Stimulated activated CD4-positive, alpha-beta T cell treated with anti-CD3 and anti-CD28 coated beads, Interleukin-12 subunit alpha, Interleukin-12 subunit beta, amount 100 ng/mL, for 4 hours (primary cell): ENCODE measurements at places on chromosomes 1 and 21.

DNA sequence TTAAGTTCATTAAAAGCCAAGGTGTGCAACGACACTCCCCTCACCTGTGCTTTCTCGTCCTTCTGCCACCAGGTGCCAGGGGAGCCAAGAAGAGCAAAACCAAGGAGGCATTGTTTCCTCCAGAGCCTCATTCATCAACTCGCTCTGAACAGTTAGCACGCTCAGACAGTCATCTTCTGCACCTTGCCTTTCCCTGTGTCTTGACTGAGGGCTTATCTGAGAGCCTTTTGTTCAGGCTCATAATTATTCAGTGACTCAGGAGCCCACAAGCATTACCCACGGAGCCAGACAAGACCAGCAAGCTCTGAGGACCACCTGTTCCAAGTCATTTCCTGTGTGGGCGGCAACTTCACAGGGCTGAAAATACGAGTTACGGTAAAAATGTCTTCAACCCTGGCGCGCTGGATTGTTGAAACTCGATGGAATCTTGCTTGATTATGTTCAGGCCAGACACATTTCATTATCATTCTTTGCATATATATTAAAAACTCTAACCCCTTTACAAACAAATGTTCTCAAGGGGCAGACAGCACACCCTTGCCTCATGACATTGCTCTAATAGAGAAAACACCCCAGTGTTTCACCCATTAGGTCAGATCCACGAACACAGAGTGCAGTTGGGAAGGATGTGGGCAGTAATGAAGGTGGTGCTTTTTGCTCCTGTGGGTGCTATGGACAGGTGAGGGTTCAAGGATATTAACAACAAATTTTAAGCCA is 89.7 kb upstream of the RUNX1 start:
- peak; percentile 58 for DNase-seq

GRCh38 chr1:21240706-21241105 is 49.6 kb downstream of the ECE1 start:
- DNase-seq = no peak

GRCh38 chr1:36349839-36350238 is 26.4 kb upstream of the EVA1B start:
- no peak for DNase-seq

DNA sequence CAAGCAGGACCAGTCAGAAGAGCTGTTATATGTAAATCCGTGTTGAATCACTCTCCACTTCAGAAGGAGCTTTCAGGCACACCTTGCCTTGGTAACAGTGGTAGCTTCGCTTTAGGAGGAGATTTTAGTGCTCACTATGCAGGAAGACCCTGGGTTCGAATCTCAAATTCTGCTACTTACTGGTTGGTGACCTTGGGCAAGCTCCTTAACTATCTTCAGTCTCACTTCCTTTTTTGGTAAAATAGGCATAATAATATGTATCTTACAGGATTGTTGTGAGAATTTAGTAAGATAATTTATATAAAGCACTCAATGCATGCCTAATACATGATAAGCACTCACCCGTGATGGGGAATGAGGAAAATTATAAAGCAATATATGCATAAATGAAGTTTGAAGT is 46.7 kb upstream of the GPR52 start:
- DNase-seq = no peak

DNA sequence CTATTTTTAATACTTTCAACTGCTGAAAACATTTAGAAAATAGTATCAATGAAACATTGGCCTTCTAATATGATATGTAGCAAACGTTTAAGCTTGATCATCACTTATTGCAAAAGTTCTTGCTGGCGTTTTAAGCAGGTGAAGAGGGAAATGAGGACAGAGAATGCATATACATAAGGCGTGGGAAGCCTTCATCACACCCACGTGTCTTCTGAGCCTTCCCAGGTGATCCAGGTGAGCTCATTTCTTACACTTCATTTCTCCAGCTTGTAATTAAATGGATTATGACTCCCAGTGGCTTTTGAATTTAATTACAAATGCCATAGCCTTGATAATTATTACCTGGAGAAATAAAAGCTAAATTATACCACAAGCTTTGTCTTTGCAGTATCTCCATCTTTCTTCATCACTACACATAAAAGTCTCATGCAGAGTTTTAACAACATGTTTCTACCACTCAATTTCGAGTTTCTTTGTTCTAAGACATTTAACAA is 1973.8 kb downstream of the MRPL39 start:
- no peak for DNase-seq

GRCh38 chr1:11967028-11967547 is 13.2 kb upstream of the MFN2 start:
- DNase-seq = no peak
